ENCODE measurements at places on chromosomes 16 and 17. TPM values are rescaled to one million over a fixed set of nuclear protein-coding genes. Genes with fewer than 3 reads are reported as not detected.

DNA sequence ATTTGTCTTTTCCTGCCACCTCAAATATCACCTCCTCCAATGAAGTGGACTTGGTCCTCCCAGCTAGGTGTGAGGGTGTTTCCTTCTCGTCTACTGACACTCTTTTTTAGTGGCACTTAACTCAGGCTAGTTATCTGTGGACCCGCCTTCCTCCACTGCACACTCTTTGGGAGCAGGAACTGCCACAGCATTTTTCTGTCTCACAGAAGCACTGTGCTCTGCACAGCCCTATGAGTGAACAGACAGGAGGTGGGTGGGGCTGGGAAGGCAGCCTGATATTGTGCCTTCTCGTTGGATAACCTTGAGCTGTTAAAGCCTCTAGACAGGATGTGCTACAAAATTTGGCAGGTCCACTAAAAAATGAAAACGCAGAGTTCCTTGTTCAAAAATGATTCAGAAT is 31.9 kb upstream of the HOXB13 start:
- DNase-seq, result no peak

GRCh38 chr17:78258323-78259191 is 27.1 kb downstream of the TMEM235 start:
- DNase-seq, result peak; percentile 45

DNA sequence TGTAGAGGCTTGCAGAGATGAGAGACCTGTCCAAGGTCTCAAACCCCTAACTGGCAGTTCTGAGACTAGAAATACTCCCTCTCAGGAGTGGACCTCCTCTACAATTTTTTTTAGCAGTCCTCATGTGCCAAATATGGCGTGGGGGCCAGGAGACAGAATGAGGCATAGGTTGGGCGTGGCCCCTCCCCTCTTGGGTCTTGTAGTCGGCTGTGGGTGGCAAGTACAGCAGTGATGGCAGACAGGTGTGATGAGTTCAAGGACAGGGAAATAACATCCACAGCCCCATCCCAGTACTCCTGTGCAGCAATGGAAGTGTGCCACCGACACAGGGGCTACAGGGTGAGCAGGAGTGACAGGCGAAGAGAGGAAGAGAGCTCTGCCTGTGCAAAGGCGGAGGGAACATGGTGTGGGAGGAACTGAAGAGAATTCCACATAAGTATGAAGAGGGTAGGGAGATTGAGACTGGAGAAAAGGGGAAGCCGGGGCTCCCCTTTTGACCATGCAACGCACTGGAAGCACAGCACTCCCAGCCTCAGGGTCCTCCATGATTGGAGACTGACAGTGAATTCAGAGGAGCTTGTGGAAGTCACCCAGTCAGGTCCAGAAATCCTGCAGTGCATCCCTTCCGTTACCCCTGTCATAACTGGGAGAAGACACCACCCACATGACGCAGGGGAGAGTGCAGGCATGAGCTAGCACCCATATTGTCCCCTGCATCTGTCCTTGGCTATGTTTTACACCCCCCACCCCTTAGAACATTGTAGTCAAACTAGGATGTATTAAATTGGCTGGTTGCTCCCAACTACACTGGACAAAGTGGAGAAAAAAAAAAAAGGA is 14.8 kb upstream of the CETP start:
- no peak for DNase-seq

DNA sequence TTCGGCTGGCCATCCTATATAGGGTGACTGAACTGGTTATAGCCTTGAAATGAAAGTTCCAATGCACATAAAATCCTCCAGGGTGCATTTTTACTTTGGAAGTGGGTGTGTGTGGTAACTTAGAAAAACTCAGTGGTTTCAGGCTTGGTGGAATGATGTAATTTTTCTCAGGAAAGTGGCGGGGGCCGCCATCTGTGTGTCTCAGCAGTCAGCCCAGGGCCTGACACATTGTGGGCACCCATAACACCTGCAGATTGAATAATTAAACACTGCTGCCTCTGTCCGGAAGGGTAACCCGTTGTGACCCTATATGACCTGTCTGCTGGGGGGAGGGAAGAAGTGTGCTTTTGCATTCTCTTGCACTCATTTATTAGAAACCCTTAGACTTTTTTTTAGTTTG is 2.2 kb upstream of the PDP2 start:
- DNase-seq, result peak; percentile 73

CA7 gene
- not detected for total RNA-seq

- peak; percentile 84 for DNase-seq
These were observed 759 bp upstream of the TP53I13 start for GRCh38 chr17:29567554-29568330.

KRTAP4-5 gene
- not detected for total RNA-seq

- DNase-seq, result no peak
These were observed 8.6 kb upstream of the CENPV start for GRCh38 chr17:16361874-16362273.

GRCh38 chr17:2931876-2932275 is 131.5 kb downstream of the OR1D5 start:
- DNase-seq, result no peak

DNA sequence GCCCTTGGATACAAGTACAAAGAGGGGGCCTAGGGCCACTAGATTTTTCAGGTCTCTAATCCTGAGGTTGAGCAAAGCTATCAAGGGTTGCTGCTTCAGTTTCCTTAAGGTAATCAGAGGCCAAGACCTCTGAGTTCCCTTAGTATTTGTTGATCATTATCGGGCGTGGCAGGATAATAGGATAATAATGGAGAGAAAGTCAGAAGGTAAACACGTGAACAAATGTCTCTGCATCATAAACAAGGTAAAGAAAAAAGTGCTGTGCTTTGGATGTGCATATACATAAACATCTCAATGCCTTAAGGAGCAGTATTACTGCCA is 41.5 kb upstream of the YPEL2 start:
- DNase-seq, result no peak

NOD2 gene
- not detected for total RNA-seq
